ENCODE measurements at places on chromosomes 12 and 14.

- DNase-seq = no peak
These were observed 126.7 kb downstream of the PRKD1 start for GRCh38 chr14:29800961-29801360.

GRCh38 chr14:54344445-54344844 lies 52.4 kb upstream of the CDKN3 start:
- DNase-seq = no peak

GRCh38 chr12:87406926-87407325 lies 622.3 kb downstream of the C12orf50 start:
- no peak for DNase-seq

- DNase-seq = no peak
These were observed 139.2 kb downstream of the KIF26A start for GRCh38 chr14:104277416-104278213.

DNA sequence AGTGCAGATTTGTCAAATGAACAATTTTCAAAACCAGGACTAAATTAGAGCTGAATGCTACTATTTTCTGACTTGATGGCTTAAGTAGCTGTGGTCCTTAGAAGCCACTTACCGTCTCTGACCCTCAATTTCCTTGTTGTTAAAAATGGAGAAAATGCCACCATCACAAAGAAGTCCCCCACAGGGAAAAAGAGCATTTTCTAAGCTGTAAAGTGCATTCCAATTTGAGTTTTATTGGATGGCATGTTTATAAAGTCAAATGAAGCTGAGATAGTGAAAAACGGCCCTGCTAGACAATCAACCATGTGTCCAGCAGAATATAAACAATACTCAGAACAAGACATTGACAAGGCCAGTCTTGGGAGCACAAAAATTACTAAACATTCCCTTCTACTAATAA lies 53.6 kb downstream of the GOLGA5 start:
- no peak for DNase-seq

DNA sequence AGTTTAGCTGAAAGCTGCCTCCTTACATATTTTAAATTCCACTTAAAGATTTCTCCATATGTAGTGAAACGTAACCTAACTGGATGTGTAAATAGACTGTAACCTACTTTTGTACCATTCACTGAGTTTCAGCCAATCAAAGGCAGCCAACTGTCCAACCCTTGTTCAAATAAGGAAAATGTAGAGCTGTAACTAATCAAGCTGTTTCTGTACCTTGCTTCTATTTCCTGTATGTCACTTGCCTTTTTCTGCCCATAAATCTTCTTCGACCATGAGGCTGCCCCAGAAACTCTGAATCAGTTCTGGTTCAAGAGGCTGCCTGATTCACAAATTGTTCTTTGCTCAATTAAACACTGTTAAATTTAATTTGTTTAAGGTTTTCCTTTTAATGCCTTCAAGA lies 6.3 kb downstream of the SLC7A8 start:
- peak; percentile 40 for DNase-seq

GRCh38 chr14:76887191-76887590 lies 61.0 kb downstream of the LRRC74A start:
- DNase-seq = no peak

- DNase-seq = peak; percentile 49
These were observed 9.8 kb downstream of the APPL2 start for GRCh38 chr12:105226219-105226618.

DNA sequence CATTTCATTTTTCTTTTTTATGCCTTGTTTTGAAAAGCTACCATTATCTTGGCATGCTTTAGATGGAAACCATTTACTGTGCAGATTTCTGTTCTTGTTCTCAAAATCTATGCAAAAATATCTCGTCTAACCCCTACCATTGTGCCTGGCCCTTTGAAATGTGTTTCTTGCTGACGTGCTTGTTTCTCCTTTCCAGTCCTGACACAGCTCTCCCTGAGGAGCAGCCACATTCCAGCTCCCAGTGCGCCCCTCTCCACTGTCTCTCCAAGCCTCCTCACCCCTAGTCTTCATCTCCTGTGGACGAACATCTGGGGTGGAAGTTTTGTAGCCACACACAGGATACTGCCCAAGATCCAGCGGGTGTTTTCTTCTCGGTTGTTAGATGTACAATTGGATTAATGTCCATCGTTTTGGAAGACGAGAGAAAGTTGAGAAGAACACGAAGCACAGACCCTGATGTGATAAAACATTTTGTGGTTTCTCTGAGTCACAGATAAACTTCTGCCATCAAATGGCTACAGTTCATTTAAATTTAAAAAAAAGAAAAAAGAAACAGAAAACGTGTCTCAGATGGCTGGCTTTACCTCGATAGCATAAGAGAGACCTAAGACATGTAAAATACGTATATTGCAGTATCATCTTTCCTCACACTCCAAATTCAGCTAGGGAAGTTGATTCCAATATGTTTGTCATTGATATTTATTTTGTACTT lies 21.9 kb upstream of the FGD4 start:
- DNase-seq = peak; percentile 39

- DNase-seq = no peak
These were observed 710 bp upstream of the FOS start for GRCh38 chr14:75277815-75278421.

- DNase-seq = no peak
These were observed 73.1 kb downstream of the FAR2 start for GRCh38 chr12:29222200-29222599.

DNA sequence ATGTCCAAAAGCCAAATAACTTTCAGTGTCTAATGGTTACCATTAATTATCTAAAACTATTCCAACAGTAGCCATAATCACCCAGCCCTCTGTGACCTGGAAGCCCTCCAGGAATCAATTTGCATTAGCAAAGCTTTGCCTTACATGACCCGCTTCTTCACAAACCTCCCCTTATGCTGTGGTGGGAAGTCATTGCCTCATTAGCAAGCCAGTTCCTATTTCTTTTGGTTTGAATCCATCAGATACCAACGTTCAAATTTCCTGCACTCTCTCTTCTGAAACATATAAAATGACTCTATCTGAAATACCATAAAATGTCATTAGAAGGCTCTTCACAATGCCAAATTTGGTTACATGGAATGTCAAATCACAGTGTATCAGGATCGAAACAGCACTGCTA lies 268.3 kb upstream of the PRKD1 start:
- no peak for DNase-seq

DNA sequence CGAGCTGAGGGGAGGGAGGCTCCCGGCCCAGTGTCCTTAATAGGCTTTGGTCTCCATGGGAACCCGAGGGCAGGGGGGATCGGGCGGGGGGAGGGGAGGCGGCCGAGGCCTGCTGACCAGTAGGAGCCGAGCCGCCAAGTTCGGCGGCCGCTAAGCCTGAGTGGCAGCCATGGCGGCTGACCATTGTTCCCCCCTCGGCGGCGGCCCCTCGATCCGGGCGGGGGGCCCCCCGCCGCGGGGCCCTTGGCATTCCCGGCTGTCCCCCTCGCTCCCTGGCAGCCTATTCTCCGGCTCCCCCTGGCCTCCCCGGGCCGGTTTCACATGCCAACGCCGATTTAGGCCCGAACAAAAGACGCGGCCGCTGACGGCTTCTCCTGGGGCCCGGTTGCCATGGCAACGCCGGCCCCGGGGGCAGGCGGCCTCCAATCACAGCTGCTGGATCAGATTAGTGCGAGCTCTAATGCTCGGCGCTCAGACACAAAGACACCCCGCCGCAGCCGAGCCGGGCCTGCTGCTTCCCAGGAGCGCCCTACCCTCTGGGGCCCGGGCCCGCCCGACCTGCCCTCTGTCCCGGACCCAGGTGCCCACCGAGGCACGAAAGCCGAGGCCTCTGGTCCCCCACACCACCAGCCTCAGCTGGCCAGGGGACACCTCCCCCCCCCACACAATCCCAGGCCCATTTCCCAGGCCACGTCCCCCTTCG lies 7.3 kb downstream of the MSI1 start:
- peak; percentile 83 for DNase-seq

- no peak for DNase-seq
These were observed 374.3 kb upstream of the DCN start for GRCh38 chr12:91556909-91557308.

GRCh38 chr14:61918998-61919397 lies 156.8 kb downstream of the SNAPC1 start:
- DNase-seq = no peak

GRCh38 chr12:114355389-114356088 lies 50.4 kb downstream of the TBX5 start:
- DNase-seq = no peak

DNA sequence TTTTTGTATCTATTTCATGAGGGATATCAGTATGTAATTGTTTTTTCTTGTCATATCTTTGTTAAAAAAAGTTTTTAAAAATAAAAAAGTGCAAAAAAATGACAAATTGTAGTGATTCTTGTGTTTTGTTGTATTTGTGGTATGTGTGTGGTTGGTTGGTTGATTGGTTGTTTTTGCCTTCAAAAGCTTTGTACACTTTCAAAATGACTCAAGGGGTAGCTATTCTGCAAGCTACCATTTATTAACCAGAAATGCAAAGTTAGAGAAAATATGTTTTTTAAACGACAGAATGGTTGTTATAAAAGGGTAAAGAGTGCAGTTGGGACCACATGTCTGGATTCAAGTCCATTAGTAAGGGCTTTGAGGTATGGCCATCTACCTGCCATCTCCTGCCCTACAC lies 119.3 kb downstream of the SLC35F4 start:
- DNase-seq = no peak

DNA sequence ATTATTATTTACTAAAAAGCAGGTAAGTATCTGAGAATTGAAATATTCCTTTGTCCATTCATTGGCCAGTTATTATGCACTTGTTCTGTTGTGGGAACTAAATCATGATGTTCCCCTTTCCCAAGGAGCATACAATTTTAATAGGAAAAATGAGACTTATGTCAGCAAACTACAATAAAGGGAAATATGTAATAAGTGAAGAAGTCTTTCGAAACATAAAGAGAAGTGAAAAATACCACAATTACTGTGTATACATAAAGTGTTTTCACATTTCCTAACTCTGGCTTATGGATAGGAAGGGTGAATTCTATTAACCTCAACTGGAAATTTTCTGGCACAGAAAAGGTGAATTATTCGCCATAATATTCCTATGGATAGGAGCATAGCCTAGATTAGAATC lies 78.4 kb upstream of the DNM1L start:
- DNase-seq = no peak

DNA sequence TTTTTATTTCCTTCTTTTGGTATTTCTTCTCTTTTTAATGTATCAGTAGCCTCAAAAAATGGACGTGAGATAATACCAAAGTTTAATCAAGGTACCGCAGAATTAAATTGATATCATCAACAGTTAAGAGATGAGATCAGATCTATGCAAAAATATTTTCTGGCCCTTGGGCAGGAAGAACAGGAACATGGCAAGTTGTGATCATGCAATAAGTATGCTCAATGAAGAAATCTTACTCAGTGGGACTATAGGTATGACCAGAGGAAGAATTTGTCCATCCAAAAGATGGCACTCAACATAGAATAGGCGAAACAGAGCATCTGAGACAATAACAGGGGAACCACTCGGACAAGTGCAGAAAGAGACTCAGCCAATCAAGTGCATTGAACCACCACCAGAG lies 914 bp upstream of the GARIN2 start:
- DNase-seq = no peak

- DNase-seq = no peak
These were observed 30.3 kb upstream of the KCNC2 start for GRCh38 chr12:75239987-75240386.

GRCh38 chr12:70534466-70534865 lies 102.8 kb downstream of the PTPRB start:
- DNase-seq = no peak

DNA sequence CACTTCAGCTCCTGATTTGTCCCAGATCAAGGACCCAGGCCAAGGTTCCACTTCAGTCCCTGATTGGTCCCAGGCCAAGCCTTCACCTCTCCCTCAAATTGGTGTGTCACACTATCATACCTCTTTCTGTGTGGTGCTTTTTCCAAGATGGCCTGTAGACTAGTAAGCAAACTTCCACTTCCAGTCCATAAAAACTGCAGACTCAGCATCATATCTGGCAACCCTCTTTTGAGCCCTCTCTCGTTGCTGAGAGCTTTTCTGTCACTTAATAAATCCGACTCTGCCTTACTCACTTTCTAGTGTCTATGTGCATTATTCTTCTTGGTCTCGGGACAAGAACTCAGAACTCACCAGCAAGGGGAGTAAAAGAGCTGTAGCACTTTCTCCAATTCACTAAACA lies 1395.1 kb downstream of the LRFN5 start:
- no peak for DNase-seq

- DNase-seq = no peak
These were observed 68.5 kb downstream of the BHLHE41 start for GRCh38 chr12:26056335-26056734.

DNA sequence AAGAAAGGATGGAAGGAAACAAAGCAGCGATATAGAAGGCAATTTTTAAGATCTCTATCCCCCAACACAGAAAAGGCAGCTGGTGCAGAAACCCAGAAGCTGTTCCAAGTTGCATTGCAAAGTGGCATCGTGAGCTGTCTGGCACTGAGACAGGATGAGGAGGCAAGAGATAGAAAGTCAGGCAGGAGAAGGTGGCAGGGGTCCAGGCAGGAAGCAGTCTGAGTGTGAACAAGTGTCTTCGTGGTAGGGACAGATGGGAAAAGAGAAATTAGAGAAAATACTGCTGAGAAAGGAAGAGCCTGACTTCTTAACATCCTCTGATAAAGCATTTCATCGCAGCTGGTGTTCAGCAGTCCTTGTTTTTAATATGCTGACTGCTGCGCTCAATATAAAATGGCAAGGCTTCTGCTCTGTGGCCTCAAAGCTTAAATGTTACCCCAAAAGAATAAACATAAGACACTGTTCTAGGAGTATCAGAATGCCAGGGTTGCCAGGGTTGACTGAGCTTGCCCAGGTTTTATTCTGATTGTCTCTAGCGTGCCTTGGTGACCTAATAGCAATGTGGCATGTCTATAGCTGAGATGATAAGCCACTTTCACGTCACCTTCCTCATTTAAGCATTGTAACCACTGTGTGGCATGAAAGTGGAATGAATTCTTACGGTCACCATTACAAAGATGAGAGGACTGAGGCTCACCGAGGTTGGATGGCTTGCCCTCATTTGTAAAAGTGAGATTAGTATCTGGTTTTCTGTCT lies 397.6 kb downstream of the NUAK1 start:
- no peak for DNase-seq

GRCh38 chr12:107284692-107285091 lies 191.3 kb upstream of the CRY1 start:
- no peak for DNase-seq

GRCh38 chr14:71749613-71750238 lies 182.5 kb upstream of the RGS6 start:
- peak; percentile 14 for DNase-seq

- DNase-seq = no peak
These were observed 80.0 kb downstream of the SINHCAF start for GRCh38 chr12:31245822-31246469.
